ENCODE measurements at places on chromosomes 1 and 21. TPM values are rescaled to one million over a fixed set of nuclear protein-coding genes. Genes with fewer than 3 reads are reported as not detected.

The LRRC38 gene
- 0.28 TPM for total RNA-seq

The HAO2 gene
- total RNA-seq = not detected

The CACNA1E gene
- under 0.01 TPM for total RNA-seq

The GPN2 gene
- 7.5 TPM for total RNA-seq

The EVA1C gene
- total RNA-seq = 16.5 TPM

The CDC42 gene
- 466 TPM for total RNA-seq

The OR2G6 gene
- total RNA-seq = not detected

The ZNF326 gene
- 4.8 TPM for total RNA-seq

All from regular cardiac myocyte (primary cell).